Choroid plexus epithelial cell (primary cell): ENCODE measurements at places on chromosomes 2 and 18.

DNA sequence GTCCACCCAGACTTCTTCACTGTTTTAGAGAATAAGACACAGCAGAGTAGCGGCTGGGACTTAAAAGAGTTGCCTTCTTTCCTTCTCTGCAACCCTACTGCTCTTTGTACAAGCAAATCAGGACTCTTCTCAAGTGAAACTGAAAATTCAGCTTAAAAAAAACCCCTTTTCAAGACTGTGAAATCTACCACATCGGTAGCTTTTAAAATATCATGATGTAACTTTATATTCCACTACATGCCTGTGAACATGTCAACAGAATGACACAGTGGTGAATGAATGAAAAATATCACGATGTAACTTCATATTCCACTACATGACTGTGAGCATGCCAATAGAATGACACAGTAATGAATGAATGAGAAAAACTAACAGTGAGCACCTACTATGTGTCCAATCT lies 53.4 kb downstream of the TCF4 start:
- peak; percentile 28 for DNase-seq

GRCh38 chr2:225932811-225933413 lies 533.4 kb downstream of the NYAP2 start:
- DNase-seq: peak; percentile 14

DNA sequence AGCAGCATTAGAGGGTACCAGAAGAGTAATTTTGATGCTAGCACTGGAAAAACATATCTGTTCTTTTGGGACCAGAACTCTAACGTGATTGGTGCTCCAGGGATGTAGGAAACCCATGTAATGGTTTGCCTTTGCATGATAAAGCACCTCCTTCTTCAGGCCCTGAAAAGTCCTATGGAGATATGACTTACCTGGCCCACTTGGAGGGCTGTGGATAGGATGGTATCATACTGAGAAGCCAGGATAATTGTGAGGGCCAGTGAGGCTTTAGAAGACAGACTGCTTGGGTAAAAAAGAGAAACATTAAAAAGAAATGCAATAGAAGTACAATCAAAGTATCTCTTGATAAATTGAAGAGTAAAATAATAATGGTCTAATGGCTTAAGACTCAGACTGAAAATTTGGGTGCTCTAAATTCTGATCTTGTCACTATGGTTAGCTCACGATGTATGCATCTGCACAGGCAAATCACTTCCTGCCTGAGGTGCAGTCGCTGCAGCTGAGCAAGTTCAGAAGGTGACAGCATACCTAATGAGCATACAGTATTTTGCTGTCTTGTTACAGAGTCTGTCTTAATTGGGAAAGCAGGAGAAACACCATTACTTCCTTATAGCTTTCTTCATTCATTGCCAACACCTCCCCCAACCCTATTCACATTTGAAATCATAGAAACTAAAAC lies 371.5 kb downstream of the NUP35 start:
- DNase-seq: no peak

DNA sequence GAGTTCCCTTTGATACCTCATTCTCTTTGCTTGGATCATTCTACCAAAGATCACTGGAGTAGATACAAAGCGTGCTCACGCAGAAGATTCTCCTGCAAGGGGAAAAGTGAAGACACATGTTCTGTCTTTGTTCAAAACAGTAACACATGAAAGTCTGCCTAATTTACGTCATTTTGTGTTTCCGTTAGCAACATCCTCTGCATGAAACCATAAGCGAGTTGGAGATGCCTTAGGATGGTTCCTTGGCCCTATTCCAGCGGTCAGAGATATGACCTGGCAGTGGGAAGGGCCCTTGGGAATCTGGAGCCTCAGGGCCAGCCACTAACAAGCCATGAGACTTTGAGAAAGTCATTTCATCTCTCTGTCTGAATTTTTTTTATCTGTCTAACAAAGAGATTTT lies 180.9 kb upstream of the TWIST2 start:
- DNase-seq: peak; percentile 32

DNA sequence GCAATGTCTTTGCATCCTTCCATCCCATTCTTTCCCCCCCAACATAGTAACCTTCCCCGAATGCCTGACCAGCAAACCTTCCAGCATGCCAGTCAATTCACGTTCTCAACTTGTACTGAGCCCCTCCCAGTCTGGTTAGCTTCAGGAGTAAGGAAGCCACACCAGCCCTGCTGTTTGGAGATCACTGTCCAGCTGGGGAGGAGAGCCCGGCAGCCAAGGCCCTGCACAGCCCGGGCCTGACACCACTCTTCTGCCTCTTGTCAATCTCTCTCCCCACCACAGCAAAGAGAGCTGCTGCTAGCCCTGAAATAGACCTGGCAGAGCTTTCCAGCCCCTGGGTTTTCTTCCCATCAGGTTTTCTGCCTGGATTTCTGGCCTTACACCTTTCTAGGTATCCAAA lies 185.8 kb upstream of the ID2 start:
- DNase-seq: no peak

GRCh38 chr18:78875016-78875777 lies 104.4 kb upstream of the SALL3 start:
- peak; percentile 4 for DNase-seq

- DNase-seq: no peak
Observed at GRCh38 chr2:98664323-98664722, 55.9 kb downstream of the UNC50 start.

DNA sequence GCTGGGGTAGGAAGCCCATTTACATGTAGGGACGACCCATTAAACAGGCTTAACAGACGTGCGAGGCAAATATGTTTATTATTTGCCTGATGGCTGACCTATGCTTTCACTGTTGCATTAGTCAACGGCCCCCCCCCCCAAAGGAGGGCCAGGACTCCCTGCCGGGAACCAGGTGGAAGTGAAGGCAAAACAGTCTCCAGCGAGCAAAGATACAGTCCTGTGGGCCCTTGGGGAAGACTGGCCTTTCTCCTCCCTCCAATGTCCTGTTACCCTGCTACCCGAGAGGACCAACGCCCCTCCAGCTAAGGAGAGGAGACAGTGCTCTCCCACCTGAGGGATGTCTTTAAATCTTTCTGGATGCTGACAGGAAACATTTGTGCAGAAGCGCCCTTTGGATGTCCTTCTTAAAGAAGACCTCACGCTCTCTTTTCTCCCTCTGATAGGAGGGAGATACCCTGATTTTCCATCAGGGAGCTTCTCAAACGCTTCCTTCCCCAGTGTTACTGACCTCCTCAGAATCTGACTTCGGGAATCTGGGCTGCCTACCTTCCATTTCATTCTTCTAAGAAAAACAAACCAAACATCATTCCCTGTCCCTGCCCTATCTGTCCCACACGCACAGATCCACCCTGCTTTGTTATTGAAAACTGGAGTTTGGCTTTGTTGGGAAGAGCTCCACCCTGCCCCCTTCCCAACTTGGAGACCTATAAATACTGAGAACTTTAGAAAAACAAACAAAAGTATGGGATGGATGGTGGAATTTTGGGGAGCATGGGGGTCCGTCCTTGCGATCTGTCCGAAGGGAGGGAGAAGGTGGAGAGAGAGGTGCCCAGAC lies 135.9 kb upstream of the SIX3 start:
- DNase-seq: no peak

GRCh38 chr2:26243470-26244308 lies 743 bp downstream of the HADHA start:
- peak; percentile 53 for DNase-seq

- no peak for DNase-seq
Observed at GRCh38 chr2:238874330-238875050, 26.6 kb downstream of the TWIST2 start.

- no peak for DNase-seq
Observed at GRCh38 chr18:24936691-24937090, 415.3 kb downstream of the ZNF521 start.

- peak; percentile 41 for DNase-seq
Observed at GRCh38 chr18:57353940-57354461, 1.6 kb downstream of the ST8SIA3 start.

GRCh38 chr2:156221703-156222102 lies 110.8 kb downstream of the NR4A2 start:
- DNase-seq: no peak

DNA sequence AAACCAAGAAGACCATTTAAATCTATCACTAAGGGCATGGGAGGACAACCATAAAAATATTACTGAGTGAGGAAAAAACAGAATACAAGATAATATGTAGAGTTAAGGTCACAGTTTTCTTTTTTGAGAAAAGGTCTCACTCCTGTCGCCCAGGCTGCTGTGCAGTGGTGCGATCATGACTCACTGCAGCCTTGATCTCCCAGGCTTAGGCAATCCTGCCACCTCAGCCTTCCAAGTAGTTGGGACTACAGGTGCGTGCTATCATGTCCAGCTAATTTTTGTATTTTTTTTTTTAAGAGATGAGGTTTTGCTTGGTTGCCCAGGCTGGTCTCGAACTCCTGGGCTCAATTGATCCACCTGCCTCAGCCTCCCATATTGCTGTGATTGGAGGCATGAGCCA lies 24.0 kb downstream of the POLR1A start:
- no peak for DNase-seq

- no peak for DNase-seq
Observed at GRCh38 chr2:62536873-62537547, 31.0 kb upstream of the TMEM17 start.

GRCh38 chr18:47928466-47928865 lies 2.0 kb downstream of the SMAD2 start:
- DNase-seq: peak; percentile 73

- DNase-seq: peak; percentile 85
Observed at GRCh38 chr2:166230024-166230723, 102.4 kb upstream of the SCN1A start.

GRCh38 chr2:158795195-158795924 lies at the start of gene DAPL1:
TSS of gene DAPL1 (plus strand) at chr2:158795317. CDS start at chr2:158795373, 56 bp downstream.
- DNase-seq: no peak

GRCh38 chr2:111534910-111535352 lies 349.1 kb downstream of the ANAPC1 start:
- peak; percentile 70 for DNase-seq

DNA sequence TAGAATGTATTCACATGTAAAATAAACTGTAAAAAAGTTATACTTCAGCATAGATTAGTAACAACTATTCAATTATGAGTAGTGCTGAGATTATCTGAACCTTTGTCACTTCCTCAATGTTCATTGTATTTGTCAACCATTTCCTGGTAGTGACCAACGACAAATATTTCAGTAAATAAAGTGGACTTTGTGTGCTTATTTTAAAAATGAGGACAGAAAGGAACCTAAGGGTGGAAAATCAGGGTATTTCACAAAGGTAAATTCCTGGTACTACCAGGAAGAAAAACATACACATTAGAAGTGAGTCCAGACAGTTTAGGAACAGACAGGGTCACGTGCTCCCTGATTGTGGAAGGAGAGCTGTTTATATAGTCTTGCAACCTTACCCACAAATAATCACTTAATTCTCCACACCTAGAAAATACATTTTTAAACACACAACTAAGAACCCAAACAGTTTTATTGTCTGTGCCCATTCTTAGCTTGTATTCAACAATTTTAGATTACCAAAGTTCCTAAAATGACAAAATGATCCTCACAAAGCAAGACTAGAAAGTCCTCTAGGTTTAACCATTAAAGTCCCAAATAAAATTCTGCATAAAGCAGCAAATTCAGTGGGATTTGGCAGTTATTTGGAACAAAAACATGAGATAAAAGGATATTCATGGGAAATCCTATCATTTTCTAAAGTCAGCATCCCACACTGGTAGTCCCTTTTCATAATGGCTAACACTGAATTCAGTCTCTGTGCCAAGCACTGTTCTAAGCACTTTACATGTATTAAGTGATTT lies 28.2 kb downstream of the PELI1 start:
- no peak for DNase-seq

GRCh38 chr2:240441326-240441992 lies 6.0 kb downstream of the GPC1 start:
- no peak for DNase-seq

- DNase-seq: no peak
Observed at GRCh38 chr2:64943387-64944150, 45.6 kb upstream of the SLC1A4 start.

- DNase-seq: no peak
Observed at GRCh38 chr18:78632111-78632541, 347.5 kb upstream of the SALL3 start.

DNA sequence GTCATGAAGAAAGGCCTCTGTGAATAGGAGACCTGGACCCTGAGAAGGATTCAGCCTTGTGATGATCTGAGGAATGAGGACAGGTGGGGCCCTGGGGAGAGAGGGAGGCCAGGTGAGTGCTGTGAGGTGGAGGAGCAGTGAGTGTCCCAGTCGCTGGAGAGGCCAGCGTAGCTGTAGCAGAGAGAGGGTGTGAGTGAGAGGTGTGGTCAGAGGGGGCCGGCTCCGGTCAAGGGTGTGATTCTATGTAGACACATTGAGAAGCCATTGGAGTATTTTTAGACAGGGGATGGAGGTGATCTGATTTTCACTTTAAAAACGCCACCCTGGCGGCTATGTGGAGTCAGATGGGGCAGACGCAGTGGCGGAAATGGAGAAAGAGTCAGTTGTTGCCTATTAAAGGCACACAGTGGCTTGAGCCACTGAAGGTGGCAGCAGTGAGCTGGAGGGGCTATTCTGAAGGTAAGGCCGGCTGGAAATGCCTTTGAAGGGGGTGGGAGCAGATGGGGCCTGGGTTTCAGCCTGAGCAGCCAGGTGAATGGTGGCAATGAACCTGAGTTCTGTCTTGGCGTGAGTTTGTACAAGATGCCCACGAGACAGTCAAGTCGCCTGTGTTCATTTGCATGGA lies 55.6 kb downstream of the GREB1 start:
- no peak for DNase-seq

DNA sequence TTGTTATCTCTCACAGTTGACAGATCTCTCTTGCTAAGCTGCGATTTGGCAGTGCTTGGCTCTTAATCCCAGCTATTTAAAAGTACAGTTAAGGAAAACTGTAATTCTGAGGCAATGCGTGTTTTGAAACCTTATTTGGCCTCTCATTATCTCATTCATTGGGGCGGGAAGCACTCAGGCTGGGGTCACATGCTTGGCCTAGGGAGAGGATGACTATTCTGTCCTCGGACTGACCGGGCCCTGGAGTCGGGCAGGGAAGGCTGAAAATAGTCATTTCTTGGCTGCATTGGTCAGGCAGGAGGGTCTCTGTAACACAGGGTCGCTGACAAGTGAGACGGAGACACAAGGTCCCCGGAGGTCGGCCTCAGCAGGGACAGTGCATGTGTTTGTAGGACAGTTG lies 20.2 kb upstream of the EMILIN2 start:
- peak; percentile 62 for DNase-seq

DNA sequence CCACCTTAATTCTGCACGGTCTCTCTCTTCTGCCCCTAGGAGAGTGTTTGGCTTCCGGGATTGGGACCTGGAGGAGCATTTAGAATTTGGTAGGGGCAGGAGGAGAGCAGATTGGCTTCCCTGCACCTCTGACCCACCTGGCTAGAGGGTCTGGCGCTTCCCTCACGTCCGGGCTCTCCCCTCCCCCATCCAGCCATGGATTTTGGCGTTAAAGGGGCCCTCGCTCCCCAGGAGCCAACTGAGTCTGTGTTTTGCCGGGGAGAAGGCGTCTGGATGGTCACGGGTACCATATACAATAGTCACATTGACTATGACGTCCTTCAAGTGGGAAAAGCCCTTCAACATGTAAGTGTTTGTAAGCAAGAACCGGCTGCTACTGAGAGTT lies 6.6 kb downstream of the HOXD3 start:
- DNase-seq: no peak

DNA sequence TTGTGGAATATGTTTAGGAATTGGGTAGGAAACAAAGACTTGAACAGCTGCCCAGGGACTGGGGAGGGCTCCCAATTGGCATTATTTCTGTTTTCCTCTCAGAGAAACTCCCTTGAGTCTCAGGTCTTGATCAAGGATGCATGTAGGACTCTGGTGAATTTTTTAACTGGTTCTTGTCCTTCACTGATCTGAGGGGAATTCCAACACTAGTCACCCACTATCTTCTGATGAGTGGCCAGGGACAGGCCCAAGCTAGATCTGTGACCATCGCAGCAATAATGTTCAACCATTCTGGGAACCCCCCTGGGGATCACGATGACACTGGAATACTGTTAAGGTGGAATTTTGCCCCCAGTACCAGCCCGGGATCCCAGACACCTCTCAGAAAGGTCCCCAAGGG lies 132.0 kb downstream of the SH3BP4 start:
- DNase-seq: no peak
